ENCODE measurements at places on chromosomes 5 and 9.

DNA sequence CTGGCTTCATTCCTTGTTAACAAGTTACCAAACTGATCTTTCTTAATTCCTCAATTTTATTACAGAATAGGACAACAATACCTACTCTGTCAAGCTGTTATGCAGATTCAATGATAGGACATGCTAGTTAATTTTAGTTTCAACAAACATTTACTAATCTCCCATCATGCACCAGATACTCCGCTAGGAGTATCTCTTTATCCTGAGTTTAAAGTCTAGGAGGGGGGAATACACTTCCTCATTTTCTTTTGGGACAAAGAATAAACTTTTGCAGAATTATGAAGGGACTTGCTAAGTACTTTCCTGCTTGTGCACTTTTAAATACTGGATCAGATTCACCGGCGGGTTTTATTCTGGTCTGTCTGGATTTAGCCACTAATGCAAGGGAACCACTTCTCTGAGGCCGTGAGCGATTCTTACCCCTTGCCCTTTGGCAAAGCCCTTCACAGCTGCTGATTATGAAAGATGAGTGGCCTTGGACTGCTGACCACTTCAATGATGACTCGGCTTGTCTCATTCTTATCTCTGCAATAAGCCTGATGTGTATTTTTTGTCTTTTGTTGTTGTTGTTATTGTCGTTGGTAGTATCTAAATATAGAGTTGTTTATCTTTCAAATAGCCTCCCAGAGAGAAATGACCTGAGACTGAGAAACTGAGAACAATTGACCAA is 73.9 kb downstream of the RMI1 start:
- DNase-seq = no peak

DNA sequence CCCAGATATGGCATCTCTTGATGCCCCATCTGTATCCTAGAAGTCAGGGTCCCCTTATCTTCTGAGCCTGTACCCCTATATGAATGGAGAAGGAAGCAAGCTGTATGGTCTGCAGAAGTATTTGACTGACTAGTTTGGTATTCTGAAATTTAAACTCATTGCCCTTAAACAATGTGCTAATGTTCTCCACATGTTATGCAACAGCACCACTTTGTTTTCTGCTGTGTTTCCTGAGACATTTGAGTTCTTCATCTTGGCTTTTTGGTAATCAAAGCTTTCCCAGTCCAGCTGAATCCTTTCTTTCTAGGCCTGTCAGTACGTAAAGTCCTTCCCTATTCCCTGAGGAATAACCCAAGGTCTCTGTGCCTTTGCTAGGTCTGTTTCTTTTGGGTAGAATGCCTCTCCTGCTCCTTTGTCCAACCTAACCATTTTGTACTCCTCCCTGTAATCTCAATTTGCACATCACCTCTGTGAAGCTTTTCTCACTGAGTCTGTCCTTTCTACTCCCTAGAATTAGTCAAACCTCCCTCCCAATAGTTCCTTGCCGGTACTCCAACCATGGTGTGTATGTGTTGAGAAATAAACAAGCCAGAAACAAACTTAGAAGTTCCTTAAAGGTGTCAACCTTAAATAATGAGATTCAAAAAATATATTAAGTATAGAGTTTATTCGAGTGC is 72.1 kb upstream of the HSPB3 start:
- peak; percentile 11 for DNase-seq

DNA sequence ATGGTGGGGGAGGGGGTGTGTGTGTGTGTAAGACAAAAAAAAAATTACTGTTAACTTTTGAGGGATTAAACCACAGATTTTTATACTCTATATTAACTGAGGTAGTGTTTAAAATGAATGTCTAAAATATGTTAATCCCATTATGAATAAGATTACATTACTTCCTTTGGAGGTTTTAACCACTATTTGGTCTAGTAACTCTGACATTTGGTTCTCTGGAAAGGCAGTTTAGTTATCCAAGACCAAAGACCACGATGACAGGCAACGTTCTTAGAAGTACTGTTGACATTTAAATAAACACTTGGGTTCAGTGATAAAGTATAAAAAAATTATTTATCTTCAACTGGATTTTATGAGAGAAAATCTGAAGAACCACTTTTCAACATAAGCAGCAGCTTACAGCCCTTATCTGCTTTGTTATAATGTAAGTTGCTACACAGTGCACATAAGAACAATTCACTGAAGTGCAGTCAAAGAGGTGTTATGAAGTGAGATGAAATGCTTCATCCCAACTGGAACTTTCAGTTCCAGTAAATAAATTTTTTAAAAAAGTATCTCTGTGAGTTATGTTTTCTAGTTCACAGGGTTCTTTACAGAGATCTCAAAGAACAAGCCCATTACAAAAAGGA is 94.5 kb downstream of the OSMR start:
- no peak for DNase-seq

DNA sequence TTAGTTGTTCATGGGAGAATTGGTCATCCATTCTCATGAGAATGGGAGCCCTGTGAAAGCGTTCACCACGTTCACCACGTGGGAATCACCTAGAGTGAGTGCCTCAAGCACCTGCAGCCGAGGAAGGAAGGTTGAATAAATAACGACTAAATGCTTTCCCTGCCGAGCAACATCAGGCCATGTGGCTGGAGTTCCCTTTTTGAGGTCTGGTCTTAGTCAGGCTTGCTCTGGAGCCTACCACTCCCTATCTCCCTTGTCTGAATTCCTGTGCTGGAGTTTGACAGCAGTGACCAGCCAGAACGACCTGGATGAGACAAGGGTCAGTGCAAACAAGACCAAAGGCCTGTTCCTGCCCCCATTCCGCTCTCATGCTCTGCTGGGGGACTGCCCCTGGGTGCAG is 28.5 kb downstream of the KCNMB1 start:
- DNase-seq = no peak

- no peak for DNase-seq
These were observed 8.5 kb downstream of the SPINK9 start for GRCh38 chr5:148343603-148344487.

GRCh38 chr5:159018855-159019254 is 80.9 kb downstream of the EBF1 start:
- no peak for DNase-seq

DNA sequence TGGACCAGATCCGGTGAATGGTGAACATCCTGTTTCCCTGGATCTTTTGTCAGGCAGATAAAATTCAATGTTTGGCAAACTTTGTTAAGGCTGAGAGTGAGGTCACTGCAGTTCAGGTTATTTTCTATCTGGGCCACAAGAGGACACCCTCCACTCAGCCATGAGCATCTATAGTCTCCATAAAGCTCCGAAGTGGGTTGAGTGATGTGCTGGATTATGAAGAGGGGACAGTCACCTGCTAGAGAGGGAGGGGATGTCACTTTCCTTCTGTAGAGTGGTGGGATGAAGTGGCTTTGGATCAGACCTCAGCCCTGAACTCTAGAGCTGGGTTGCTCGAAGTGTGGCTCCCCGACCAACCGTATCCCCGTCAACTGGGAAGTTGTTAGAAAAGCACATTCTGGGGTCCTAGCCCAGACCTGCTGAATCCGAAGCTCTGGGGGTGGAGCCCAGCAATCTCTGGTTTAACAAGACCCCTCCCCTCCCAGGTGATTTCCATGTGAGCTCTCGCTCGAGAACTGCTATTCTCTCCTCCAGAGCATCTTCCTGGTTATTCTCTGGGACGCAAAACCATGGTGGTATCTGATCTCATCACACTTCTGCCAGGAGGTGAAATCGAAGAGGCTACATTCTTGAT is 31.8 kb upstream of the FGF1 start:
- peak; percentile 76 for DNase-seq

DNA sequence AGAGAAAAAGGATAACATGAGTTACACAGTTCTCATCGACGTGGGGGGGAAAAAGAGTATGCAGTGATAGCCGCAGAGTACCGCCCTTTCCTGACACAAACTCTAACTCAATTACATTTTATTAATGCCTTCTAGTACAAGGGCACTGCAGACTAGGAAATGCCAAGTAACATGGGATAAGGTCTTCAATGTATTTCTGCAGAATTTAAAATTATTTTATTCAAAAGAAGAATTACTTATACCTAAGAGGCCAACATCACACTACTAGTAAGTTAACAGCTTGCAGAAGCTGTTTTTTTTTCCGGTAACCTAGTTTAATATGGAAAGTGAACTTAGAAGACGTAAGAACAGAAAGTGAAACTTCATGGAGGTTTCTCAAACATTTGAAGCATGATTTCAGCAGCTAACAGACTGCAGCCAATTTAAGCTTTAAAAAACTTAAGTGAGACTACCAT is 3.9 kb downstream of the SETX start:
- DNase-seq = no peak

GRCh38 chr9:129713402-129713679 is 39.5 kb downstream of the PTGES start:
- no peak for DNase-seq

GRCh38 chr5:61493973-61494372 is 161.9 kb downstream of the ZSWIM6 start:
- DNase-seq = no peak

- DNase-seq = peak; percentile 42
These were observed 106.7 kb upstream of the OSMR start for GRCh38 chr5:38739011-38739704.

GRCh38 chr5:127421471-127421870 is 96.0 kb upstream of the PRRC1 start:
- no peak for DNase-seq

- no peak for DNase-seq
These were observed 3.4 kb downstream of the NTMT1 start for GRCh38 chr9:129629251-129629820.

GRCh38 chr9:23850690-23851629 is 24.9 kb upstream of the ELAVL2 start:
- DNase-seq = no peak

DNA sequence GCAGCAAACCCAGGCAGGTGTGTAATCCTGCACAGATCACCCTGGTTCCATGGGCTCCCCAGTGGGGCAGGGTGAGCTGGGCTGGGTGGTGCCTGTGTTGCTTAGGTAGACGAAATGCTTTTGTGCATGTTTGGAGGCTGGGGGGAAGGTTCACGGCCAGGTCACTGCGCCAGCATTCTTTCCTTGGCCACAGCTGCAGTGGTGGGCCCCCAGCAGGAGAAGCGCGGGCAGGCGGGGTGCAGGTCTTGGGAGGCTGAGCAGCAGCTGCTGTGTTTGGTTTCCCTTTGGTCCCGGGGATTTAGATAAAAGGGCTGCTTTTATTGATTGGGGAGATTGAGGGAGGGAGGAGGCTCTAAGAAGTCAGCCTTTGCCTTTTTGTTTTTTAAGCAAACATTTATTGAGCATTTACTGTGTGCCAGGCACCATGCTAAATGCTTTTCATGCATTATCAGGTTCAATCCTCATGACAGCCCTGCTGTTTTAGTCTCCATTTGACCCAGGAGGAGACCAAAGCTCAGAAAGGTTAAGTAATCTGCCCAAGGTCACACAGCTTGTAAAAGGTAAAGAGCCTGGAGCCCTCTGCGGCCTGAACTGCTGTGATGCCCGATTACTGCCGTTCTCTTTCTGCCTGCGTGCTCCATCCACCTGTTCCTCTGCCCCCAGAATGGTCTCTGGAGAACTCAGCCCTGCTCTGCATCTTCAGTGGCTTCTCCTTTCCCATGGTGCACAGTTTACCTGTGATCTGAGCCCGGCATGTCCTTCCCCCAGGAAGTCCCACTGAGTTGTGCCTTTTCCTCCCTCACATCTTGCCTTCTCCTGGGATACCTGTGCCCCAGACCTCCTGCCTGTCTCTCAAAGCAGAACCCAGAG is 94.4 kb downstream of the MACROH2A1 start:
- no peak for DNase-seq

- DNase-seq = no peak
These were observed 1.1 kb upstream of the NOTCH1 start for GRCh38 chr9:136546697-136547501.

- DNase-seq = no peak
These were observed 9.3 kb downstream of the ZBED3 start for GRCh38 chr5:77077829-77078176.

- no peak for DNase-seq
These were observed 377.7 kb upstream of the IRX4 start for GRCh38 chr5:2260211-2261003.

GRCh38 chr9:81032831-81033230 is 656.5 kb downstream of the TLE1 start:
- DNase-seq = peak; percentile 91

DNA sequence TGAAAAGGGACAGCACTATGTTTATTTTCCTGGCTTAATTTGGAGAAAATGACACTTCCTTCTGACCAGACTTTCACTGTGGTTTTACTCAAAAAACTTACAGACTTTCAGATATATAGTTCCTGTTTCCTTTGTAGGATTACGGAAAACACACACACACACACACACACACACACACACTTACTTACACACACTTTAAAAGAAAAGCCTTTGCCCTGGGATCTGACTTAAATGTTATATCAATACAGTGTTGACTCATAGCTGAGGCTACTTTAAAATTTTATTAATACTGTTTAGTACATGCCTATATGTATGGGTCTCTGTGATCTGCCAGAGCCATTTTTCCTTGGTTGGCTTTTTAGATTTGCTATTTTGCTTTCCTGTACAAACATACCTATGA is 758.3 kb downstream of the DNAH5 start:
- no peak for DNase-seq

GRCh38 chr9:121331549-121331948 is 38.5 kb downstream of the STOM start:
- DNase-seq = no peak

DNA sequence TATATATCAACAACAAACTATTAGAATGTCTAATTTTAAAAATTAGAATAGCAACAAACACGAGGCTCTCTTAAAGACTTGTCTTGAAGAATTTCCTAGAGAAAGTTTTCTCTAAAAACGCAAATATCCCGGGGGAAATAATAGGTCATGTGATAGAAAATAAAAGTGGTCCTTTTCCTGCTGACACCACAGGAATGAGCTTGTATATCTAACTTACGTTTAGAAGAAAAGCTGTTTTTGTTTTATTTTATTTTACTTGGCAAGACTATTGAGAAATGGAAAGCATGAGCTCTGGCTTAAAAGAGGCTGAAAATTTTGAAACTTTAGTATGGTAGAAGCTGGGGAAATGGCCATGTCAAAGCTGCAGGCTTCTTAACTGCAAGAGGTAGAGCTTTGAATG is 465.0 kb downstream of the AGTPBP1 start:
- DNase-seq = peak; percentile 58

DNA sequence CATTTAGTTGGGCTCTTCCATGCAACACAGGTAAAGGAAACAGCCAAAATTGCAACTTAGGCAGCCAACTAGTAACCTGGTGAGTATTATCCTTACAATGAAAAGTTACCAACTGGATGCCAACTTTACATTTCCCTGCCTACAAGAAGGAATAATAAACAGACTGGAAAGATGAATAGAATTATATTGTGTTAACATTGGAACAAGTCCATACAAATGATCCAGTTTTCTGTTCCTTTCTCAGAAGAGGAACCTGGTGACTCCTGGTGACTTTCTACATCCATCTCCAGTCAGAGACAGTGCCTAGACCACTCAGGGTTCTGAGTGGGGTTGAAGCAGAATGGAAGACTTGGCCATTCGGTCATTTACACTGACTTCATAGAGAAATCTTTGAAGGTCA is 20.6 kb downstream of the MARCHF3 start:
- no peak for DNase-seq

GRCh38 chr5:78813906-78814530 is 165.4 kb upstream of the LHFPL2 start:
- DNase-seq = no peak
